ENCODE measurements at places on chromosomes 6 and 20. TPM values are rescaled to one million over a fixed set of nuclear protein-coding genes. Genes with fewer than 3 reads are reported as not detected.
A peak's percentile ranks its signal among the peaks of the same experiment; 100 is the strongest.

The ALDH8A1 gene
- not detected for total RNA-seq

The C2 gene
- total RNA-seq, result 1.5 TPM

The ADGB gene
- total RNA-seq, result not detected

The HS3ST5 gene
- not detected for total RNA-seq

The EDN3 gene
- total RNA-seq, result not detected

The PRSS35 gene
- not detected for total RNA-seq

The TRIM15 gene
- 0.86 TPM for total RNA-seq

- DNase-seq, result no peak
These were observed 282.9 kb upstream of the RUNX2 start for GRCh38 chr6:45045253-45045601.

DNA sequence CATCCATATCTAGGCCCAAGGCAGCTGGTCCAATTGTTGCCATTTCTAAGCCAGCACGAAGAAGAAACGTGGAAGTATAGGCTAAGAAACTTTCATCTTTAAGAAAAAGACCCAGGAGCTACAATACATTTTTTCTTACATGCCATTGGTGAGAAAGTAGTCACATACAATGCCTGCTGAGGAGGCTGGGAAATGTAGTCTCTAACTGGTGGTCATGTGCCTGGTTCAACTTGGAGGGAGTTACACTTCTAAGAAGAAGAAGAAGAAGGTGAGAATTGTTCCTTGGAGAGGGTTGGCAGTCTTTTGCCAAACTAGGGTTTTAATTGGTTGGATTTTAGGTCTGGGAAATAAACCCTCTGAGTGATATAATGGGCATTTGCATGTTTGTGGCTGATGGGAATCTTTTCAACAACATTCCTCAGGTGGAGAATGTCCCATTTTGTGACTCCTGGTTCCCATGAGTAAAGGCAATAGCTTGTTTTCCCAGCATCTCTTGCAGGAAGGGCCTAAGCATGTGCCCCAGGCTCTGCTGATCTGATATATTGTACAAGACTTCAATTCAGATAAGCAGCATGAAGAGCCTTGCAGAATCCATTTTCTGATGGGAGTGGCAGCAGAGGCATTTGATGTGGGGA is 47.0 kb upstream of the PREP start:
- DNase-seq, result no peak

- DNase-seq, result no peak
These were observed 5.5 kb downstream of the TRAF3IP2 start for GRCh38 chr6:111600154-111600553.

- peak; percentile 43 for DNase-seq
These were observed at the start of gene SLC23A2 for GRCh38 chr20:5001174-5002076. Gene SLC23A2, minus strand, starts transcription at chr20:5001510. Its CDS starts 68,948 bp downstream, at chr20:4932562.

- no peak for DNase-seq
These were observed 60.2 kb downstream of the LRRC1 start for GRCh38 chr6:53854843-53855567.

GRCh38 chr20:57663681-57664451 is 43.6 kb upstream of the ZBP1 start:
- DNase-seq, result no peak

GRCh38 chr20:19688031-19688806 is 69.8 kb upstream of the RIN2 start:
- peak; percentile 70 for DNase-seq

- DNase-seq, result no peak
These were observed 24.5 kb downstream of the FRK start for GRCh38 chr6:116036075-116036773.

DNA sequence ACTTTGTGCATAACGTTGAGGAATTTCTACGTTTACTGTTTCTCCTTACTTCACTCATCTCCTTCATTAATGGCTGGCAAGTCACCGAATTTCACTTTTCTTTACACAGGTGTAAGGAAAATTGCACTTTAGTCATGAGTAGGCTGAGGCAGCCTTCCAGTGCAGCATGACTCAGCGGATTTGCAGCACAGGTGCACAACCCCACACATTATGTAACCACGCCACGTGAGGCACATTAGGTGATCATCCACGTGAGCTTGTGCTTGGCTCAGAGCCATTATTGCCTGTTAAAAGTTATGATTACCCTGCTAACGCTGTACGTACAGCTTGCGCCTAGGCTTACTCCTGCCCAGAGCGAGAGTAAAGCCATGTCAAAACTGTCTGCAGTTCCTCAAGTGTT is 158.8 kb downstream of the NKAIN2 start:
- no peak for DNase-seq

DNA sequence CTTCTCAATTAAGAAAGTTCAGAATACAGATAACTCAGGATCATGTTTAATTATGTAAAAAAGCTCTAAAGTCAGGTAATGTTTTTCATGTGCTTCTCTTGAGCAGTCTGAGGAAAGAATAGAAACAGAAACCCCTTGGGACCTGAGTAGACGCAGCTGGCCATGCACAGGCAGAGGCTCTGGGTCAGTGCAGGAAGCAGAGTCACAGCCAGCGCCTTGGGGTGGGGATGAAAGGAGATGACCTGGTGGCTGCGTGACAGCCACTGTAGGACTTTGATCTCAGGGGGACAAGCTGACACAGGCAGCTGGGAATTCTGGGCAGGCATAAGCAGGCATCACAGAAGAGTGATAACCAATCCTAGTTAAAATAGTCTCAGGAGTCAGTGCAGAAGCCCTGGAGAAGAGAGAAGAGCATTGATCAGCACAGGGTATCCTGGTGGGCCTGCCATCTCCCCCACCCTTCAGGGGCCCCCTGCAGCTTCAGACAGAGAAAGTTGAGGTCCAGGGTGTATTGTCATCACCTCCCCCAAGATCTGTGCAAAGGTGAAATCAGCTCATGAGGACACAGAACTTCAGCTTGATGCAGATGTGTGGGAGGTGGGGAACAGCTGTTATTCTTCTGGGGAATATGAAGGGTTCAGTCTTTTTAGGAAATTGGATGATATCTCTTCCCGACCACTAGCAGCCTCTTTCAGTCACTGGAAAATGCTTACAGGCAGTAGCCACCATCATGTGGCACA is 6.4 kb downstream of the HLA-DQB1 start:
- DNase-seq, result no peak

Measured in Daoy (cell line).